HFFc6 (cell line): ENCODE measurements at places on chromosomes 12 and 14. TPM values are rescaled to one million over a fixed set of nuclear protein-coding genes. Genes with fewer than 3 reads are reported as not detected.

Gene NOPCHAP1
- total RNA-seq, result 13.7 to 15.9 TPM (median 14.8 TPM) in 3 replicates

Gene ABCC9
- 0.40 to 9.6 TPM (median 0.94 TPM) in 3 replicates for total RNA-seq

Gene KRT71
- total RNA-seq, result not detected in 3 replicates

Gene LTBP2
- 114 to 153 TPM (median 118 TPM) in 3 replicates for total RNA-seq

Gene LYZ
- not detected in 3 replicates for total RNA-seq

DNA sequence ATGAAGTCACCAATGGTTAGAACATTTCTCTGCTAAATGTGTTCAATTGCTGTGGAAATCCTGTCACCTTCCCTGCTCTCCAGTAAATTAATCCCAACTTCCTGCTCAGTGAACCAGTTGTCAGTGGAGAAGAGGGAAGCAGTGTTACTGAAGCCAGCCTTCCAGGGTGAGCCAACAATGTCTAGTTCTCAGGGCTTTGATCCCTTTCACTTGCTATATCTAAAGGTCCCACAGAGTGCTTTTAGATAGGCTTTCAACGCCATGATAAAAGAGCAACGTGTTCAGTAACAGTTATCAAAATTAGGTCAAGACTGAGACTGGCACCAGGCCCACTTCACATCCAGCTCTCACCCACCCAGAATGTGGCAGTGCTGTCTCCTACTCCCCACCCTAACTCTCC is 139.7 kb downstream of the KCNH5 start:
- no peak overlapping the region for H3K4me3 ChIP-seq
- no peaks in the 10 kb centered on the region for H3K4me1 ChIP-seq
- no peaks in the 10 kb centered on the region for H3K36me3 ChIP-seq
- H3K27ac ChIP-seq, result no peak overlapping the region

DNA sequence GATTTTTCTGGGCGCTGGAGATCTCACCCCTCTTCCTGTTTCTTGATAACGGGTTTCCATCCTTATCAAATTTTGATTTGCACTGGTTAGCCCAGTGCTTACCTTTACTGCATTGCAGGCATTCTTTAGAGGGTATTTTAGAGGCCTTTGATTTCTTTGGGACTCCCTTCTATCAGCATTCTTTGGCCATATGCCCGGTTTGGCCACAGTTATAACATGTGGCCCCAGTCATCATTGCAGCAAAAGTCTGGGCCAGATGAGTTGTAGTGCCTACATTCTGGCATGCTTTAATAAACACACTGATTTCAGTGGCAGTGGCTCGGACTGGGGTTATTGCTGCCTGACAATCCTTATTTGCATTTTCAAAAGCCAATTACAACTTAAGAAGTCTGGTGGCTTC is 82.3 kb downstream of the KCNMB4 start:
- H3K27ac ChIP-seq, result no peak overlapping the region
- no peak for DNase-seq
- H3K4me1 ChIP-seq, result peaks cover 4% of the 10 kb centered on the region
- H3K36me3 ChIP-seq, result no peaks in the 10 kb centered on the region

GRCh38 chr12:113248842-113249435 is 27.7 kb downstream of the TPCN1 start:
- H3K27ac ChIP-seq, result no peak overlapping the region
- peaks cover 35% of the 10 kb centered on the region for H3K4me1 ChIP-seq
- H3K4me3 ChIP-seq, result no peak overlapping the region
- H3K36me3 ChIP-seq, result peaks cover 15% of the 10 kb centered on the region
- peaks cover 8% of the 10 kb centered on the region; the same call in 1 of the 2 replicates for H3K27me3 ChIP-seq
- no peak for DNase-seq

DNA sequence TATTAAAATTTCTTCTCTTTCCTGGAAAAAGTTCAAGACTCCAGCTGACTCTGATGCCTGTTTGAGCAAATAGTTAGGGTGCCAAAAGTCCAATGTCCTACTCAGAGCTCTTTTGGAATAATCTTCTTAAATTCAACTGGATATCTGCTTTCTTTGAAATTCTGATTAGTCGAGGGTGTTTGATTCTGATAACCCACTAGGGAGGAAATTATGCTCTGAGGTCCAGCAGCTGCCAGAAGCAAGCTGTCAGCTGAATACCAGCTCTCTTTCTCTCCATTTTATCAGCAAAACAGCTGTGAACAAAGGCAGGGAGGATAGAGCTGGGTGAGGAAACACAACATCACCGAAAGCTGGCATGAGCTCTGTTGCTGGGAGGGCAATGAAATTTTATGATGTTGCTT is 141.5 kb downstream of the CAND1 start:
- H3K4me1 ChIP-seq, result peaks cover 16% of the 10 kb centered on the region
- H3K27me3 ChIP-seq, result peaks cover 2% of the 10 kb centered on the region
- H3K36me3 ChIP-seq, result peaks cover 6% of the 10 kb centered on the region
- no peak overlapping the region for H3K27ac ChIP-seq
- no peak overlapping the region for H3K4me3 ChIP-seq

DNA sequence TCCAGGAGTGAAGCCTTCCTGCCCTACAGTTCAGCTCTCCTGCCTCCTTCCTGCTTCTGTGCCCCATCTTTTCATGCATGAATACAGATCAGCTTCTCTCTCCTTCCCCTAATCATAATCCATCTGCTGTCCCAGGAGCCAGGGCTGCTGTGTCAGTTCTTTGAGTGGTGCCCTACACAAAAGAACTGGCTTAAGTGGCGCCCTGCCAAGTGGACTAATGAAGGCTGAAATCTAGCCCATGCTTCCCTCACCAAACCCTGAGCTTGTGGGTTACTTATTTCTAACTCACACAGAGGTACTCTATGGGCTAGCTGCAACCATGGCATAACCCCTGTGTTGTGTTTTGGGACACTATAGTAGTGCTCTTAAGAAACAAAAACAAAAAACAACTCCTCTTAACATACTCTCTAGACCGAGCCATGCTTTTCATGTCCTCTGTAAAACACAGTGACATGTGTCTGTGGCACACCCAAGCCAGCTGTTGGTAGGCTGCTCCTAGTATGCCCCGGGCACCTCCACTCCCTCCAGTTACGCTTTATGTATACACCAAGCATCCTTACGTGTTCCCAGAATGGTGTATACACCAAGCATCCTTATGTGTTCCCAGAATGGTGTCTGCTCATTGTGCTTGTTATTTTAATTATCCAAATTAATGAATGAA is 19.3 kb upstream of the ETV6 start:
- H3K27me3 ChIP-seq, result no peaks in the 10 kb centered on the region; the same call in 1 of the 2 replicates
- H3K4me3 ChIP-seq, result no peak overlapping the region
- DNase-seq, result no peak
- peaks cover 12% of the 10 kb centered on the region for H3K4me1 ChIP-seq
- no peaks in the 10 kb centered on the region for H3K36me3 ChIP-seq

DNA sequence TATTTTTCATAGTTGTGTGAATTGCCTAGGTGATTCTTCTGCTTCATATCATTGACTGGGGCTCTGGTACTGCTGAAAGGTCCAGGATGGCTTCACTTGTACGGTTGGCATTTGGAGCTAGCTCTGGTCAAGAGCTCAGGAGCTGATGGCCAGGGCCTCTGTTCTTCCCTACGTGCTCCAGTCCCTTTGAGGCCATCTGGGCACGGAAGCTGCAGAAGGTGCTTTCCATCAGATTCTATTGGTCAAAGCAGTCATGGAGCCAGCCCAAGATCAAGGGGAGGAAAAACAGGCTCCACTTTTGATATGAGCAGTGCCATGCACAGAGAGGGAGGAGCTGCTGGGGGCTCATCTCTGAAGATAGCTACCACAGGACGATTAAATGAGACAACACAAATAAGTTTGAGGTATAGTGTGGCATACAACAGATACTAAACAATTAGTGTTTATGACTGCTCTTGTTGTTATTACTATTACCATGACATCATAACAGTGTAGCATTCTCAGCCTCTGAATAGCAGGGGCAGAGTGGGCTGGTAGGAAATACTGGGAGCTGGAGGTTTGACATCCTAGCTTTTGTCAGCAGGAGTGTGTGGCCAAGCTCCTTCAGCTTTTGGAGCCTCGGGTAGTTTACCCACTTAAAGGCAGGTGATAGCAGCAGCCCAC is 10.4 kb downstream of the KRT83 start:
- H3K4me1 ChIP-seq, result peaks cover 26% of the 10 kb centered on the region
- H3K27me3 ChIP-seq, result peaks cover 39% of the 10 kb centered on the region
- no peak overlapping the region for H3K4me3 ChIP-seq
